Nephron progenitor cell (in vitro differentiated cells): ENCODE measurements at places on chromosomes 2 and 18.

GRCh38 chr2:196607073-196607472, 32.4 kb upstream of the CCDC150 start:
- no peak for DNase-seq

- no peak for DNase-seq
Observed at GRCh38 chr2:209331291-209331844, 92.5 kb upstream of the MAP2 start.

DNA sequence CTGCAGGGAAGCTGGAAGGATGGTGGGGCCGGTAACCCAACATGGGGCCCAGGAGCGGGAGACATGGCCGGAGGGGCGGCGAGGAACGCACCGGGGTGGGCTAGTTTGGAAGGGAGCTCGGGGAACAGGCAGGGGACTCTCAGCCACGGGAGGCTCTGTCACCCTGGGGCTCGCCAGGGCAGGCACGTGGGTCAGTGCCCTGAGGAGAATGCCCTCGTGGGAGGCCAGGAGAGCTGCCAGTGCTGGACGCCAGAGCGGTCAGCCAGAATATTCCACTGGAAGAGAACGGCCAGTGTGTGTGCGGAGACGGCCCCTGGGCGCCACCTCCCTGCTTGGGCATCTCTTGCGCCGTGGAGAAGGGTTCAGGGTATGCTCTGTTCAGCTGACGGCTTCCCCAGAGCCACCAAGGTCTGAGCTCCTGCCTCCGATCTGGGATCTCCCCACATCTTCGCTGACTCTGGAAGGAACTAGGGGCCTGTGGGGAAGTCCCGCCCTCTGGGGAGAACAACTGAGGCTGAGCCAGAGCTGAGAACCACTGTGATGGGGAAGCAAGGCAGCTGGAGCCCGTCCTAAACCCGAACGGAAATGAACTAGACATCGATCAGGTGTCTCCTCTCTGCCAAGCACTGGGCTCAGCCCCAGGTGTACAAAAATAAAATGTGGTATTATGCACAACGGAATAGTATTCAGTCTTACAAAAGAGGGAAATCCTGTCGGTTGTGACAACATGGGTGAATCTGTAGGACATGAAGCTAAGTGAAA, 49.3 kb downstream of the TNP1 start:
- no peak for DNase-seq

- no peak for DNase-seq
Observed at GRCh38 chr2:53448591-53448990, 319.0 kb upstream of the CHAC2 start.

- no peak for DNase-seq
Observed at GRCh38 chr2:71129902-71130151, 202 bp downstream of the MCEE start.

DNA sequence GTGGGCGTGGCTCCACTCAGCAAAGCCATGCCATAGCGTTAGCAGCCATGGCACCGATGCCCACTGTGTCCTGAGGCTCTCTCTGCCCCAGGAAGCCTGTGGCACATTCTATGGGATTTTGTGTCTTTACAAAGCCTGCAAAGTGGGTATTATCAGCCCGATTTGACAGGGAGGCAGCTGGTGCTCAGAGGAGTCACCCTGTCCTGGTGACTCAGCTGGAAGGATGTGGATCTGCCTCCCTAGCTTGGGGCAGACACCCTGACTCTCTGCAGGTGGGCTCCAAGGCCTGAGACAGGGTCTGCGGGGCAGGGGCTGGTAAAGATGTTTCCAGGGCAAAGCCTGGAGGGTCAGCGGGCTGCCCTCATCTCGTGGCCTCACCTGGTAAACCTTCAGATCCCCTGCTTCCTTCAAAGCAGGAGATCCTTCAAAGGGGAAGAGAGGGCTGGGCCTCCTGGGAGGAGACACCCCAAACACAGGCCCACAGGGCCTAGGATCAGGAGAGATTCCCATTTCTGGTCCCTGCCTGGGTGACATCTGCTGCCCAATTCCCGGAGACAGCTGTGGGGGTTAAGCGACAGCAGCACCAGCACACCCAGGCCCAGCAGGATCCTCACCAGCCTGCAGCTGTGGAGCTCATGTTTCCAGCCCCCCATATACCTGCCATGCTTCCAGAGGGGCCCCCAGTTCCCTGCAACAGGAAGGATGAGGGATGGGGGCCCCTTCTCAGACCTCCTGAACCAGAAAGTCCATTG, 3.0 kb upstream of the ASB1 start:
- no peak for DNase-seq

GRCh38 chr2:196249860-196250259, 78.5 kb upstream of the STK17B start:
- DNase-seq = no peak

DNA sequence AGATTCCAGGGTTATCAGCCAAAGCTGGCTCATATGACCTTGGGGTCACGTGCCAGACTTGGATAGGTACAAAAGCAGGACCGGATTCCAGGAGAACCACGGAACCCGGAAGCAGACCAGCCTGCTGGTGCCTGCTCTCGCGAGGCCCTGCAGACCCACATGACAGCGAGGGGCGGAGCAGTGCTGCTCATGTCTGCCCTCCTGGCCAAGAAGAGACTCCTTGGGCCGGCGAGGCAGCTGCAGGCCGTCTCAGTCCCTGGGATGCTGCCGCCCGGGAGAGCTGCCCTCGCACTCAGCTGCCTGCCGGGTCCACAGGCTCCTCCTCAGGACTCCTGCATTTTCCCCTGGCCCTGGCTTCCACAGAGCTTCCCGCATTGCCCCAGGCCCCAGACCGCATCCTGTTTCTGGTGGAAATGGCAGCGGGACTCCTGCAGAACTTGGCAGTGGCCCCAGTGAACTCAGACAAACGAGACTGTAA, 739.5 kb downstream of the SOCS6 start:
- no peak for DNase-seq

DNA sequence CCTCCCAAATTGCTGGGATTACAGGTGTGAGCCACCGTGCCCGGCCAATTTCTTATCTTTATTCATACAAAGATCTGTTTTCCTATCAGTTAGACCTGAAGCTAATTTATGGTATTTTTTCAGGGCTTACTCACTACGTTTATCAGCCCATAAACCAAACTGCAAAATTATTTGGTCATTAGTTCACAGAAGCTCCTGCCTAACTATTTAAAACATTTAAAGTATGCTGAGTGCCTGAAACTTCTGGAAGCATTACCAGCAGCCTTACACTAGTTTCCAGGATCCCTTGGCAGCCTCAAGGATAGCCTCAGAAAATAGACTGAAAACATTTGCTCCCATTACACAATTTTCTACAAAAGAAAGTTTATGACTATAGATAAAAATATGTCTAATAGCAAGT, 68.8 kb downstream of the GALNT13 start:
- no peak for DNase-seq

- no peak for DNase-seq
Observed at GRCh38 chr18:59382383-59382782, 23.3 kb upstream of the LMAN1 start.

DNA sequence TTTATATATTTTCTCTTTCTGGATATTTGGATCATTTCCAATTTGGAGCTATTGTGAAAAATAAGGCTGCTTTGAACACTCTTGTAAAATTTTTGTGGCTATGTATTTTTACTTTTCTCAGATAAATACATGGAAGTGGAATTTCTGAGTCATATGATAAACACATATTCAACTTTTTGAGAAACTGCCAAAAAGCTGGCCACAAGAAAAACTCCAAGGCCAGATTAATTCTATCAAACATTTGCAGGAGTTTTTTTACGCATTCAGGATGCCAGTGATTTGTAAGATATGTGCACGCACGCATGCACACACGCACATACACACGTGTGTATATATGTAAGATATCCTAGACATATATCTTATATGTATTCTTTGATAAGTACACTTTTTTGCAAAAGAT, 477.5 kb upstream of the SPHKAP start:
- no peak for DNase-seq

GRCh38 chr2:85811180-85812093, 57.6 kb downstream of the ATOH8 start:
- DNase-seq = no peak

DNA sequence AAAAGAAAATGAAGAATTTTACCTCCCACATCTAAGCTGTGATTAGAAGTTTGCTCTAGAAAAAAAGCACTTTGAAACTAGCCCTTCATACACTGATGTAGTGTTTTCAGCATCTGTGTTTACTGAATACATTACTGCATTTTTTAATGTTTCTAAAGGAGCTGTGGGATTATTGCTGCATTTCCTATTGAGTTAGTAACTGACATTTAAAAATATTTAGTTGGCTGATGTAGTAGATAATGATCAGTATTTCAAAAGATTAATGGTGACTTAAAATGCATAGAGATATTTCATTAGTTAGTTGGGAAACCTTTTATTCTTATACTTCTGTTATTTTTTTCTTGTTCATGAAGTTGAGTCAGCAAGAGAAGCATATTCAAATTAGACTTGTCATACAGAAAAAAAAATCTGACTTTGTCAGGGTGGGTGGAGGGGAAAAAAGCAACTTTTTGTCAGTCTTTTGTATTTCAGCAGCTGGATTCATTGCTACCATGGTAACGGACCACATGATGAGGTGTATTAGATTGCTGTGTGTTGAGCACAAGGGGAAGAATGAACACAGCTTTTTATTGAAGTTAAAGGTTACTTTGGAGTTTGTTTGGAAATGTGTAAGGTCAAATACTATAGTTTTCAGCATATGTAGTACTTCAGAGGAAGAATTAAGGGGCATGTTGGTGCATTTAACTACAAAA, at the start of gene DTNA:
Gene DTNA, plus strand, starts transcription at position 549 of the 692 bp plus-strand sequence. CDS start 45,679 bp downstream, outside the sequence.
- DNase-seq = no peak

- DNase-seq = no peak
Observed at GRCh38 chr2:237520290-237520689, 33.2 kb downstream of the MLPH start.

DNA sequence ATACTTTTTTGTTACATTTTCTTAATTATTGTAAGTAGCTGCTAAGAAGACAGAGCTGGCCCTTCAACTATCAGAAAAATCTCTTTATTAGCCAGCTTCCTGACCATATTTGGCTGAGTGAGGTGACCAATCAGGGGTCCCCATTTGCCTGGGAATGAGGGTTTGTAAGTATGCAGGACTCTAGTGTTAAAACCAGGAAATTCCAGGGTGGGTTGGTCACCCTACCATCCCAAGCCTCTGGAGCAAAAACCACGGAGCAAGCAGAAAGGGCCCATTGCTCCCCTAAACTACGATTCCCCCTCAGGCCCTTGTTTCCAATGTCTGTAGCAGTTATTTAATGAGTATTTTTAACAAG, 165.6 kb upstream of the NCKAP5 start:
- DNase-seq = no peak

- no peak for DNase-seq
Observed at GRCh38 chr2:160510617-160511016, 17.0 kb upstream of the RBMS1 start.

DNA sequence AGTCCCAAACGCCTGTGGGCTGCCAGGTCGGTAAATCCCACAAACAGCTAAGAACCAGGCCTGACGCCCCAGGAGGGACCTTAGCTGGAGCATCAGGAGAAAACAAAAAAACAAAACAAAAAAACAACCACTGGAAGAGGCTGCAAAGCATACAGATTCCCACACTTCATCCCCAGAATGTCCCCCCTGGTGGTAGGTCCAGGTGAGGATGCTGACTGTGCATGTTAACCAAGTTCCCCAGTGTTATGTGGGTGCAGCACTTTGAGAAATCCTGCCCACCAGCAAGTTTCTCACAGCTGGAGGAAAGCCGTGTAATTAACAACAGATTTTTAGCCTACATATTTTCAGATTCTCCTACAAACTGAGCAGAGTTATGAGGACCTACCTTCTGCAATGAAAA, 15.1 kb downstream of the ST3GAL5 start:
- no peak for DNase-seq

DNA sequence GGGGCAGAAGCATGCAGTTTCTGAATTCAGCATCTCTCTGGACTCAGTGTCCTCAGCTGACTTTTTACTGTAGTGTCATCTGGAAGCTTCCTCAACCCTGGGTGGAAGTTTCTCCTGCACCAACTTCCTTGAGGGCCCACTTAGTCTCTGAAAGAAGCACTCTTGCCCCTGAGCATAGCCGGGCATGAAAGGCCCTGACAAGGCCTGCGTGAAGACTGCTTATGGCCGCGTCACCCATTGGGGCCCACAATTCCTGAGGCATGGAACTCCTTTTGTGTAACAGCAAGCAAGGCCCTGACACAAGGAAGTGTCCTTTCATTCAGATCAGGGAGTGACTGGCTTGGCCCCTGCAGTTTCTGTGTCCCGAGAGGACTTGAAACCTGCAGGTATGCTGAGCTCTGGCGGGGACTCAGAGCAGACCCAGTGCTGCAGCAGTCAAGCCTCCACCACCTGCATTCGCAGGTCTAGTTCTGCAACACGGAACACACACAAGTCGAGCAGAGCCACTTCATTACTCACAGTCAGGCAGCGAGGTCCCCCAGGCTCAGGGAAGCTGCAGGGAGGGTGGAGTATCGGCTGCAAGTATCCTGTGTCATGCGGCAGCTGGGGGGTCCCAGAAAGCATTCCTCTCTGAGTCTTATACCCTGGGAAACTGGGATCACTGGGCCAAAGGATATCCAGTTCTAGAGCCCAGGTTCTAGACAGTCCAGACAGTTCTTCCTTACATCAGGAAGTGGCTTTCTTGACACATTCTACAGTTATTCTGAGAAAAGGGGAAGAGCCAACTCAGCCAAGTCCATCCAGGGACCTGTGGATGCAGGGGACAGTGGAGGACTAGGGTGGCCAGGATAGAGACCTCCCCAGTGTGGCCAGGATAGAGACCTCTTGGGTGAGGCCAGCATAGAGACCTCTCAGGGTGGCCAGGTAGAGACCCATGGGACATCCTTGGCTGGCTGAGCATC, 35.6 kb upstream of the PRLH start:
- DNase-seq = no peak

DNA sequence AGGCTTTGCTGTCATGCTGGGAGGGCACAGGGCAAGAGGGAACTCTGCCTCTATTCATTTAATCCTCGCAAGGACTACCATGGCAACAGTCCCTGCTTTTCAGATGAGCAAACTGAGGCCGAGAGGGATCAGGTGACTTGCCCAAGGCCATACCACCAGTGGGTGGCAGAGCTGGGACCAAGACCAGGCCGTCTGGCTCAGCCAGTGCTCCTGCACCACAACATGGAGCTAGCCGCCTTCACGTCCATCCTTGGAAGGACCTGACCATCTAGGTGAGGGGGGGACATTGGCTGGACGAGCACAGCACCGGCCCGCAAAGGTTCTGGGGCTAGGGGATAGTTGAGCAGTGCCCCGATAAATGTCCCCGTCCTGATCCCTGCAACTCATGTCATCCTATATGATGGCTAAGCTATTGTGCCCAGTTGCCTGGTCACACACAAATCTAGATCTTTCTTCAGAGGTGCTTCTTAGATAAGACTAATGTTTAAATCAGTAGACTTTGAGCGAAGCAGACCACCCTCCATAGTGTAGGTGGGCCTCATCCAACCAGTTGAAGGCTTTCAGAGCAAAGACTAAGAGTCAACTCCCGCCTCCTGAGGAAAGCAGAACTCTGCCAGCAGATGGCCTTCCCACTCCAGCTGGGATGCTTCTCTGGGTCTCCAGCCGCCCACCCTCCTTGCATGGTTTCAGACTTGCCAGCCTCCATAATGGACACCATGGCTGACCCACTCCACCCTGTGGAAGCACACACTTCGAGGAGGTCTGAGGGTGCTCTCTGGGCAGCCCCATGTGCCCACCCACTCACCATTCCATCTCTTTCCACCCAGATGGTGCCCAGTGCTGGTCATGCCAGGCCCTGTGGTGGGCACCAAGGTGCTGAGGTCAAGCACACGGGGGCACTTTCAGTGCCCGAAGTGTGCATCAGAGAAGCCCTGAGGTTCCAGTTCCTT, 214.8 kb upstream of the RAB6C start:
- DNase-seq = no peak

GRCh38 chr2:241821460-241822263, 12.7 kb downstream of the NEU4 start:
- DNase-seq = no peak

- DNase-seq = no peak
Observed at GRCh38 chr2:71669058-71669456, 215.7 kb downstream of the DYSF start.

- peak; percentile 76 for DNase-seq
Observed at GRCh38 chr2:120758181-120759144, 22.8 kb downstream of the GLI2 start.
